ENCODE measurements at places on chromosomes 11 and 22.

DNA sequence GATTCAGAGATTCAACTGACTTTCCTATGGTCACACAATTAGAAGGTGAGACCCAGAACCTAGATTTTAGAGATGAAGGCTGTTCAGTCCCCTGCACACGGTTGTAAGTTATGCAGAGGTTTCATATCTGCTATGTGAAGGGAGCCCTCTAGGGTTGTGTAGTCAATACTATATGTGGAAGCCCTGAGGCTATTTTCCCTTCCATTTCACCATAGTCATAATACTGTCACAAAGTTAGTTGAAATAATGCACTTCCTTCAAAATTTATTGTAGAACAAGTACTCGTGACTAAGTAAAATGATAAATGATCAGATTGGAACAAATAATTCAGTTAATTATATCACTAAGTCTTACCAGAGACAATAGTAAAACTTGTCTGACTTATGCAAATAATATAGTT is 48.8 kb downstream of the ENDOD1 start:
- DNase-seq, result no peak

DNA sequence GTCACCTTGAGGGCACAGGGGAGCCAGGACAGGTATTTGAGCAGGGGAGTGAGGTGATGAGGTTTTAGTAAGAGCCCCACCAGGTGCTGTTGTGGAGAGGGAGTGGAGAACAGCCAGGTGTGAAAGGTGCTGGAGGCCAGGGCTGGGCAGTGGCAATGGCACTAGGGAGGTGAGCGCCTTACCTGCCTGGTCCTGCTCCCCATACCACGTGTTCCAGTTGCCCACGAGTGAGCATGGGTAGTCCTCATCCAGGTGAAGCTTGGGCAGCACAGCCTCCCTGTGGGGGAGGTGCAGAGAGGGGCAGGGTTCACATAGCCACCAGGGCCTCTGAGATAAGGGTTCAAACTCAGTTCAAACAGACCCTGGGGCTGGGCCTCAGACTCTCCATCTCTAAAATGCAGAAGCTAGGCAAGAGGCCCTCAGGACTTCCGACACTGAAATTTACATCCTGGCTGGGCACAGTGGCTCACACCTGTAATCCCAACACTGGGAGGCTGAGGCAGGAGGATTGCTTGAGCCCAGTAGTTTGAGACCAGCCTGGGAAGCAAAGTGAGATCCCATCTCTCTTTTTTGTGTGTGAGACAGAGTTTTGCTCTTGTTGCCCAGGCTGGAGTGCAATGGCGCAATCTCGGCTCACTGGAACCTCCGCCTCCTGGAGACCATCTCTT is 11.8 kb downstream of the NIPSNAP1 start:
- DNase-seq, result peak; percentile 75

DNA sequence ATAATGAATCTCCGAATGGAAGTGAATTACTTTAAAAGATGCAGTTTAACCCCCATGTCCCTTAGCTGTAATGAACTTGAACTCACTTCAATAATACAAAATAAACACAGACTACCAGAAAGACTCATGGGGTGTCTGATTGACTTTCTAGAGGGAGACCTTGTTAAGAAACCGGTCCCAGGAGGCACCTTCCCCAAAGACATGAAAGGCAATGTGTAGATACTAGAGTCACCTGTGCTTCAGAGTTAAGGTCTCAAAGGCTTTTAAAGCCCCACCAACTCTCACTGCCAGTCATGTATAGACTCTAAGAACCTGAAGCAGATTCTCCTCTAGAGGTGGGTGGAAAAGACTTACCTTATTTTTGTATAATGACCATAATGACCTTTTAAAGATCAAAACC is at the start of gene OR8J1:
TSS of gene OR8J1 (plus strand) at position 301 of the 400 bp plus-strand sequence. CDS start 5,956 bp downstream, outside the sequence.
- DNase-seq, result no peak

DNA sequence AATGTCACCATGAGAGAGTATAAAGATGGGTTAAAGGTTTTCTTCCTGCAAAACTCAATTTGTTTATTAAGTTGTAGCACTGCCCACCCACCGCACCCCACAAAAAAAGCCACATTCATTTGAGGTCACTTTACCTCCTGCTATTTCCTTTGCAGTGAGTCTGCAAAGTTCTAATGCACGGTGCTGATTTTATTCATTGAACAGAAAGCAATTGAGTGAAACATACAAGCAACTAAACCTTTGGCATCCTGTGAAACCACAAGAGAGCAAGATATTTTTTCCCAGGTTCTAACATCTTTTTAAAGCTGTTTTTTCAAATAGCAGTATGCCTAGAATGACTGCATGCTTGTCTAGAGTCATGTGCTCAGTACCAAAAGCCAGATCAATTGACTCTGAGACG is 39.0 kb downstream of the RRAS2 start:
- DNase-seq, result no peak

GRCh38 chr11:68206211-68206610 is 6.9 kb downstream of the KMT5B start:
- DNase-seq, result peak; percentile 56

GRCh38 chr22:21567456-21568346 is at the start of gene UBE2L3:
Gene UBE2L3 (plus strand): TSS chr22:21567714. CDS start chr22:21567745, 31 bp downstream.
- DNase-seq, result peak; percentile 69

Data from large intestine (tissue), 12 donors.